GM04504 (cell line): ENCODE measurements at places on chromosomes 4 and X.
A peak's percentile ranks its signal among the peaks of the same experiment; 100 is the strongest.

GRCh38 chr4:151302432-151302831, 23.0 kb downstream of the SH3D19 start:
- no peak for DNase-seq

- no peak for DNase-seq
These were observed 276.4 kb downstream of the SPRY1 start for GRCh38 chr4:123672987-123673386.

GRCh38 chrX:145821898-145822571, 4.4 kb downstream of the SLITRK2 start:
- no peak for DNase-seq

GRCh38 chr4:24775032-24775605, 20.3 kb upstream of the SOD3 start:
- DNase-seq = no peak

- no peak for DNase-seq
These were observed 6.8 kb downstream of the PDS5A start for GRCh38 chr4:39970671-39971640.

GRCh38 chr4:108702960-108703359, 52.6 kb downstream of the OSTC start:
- no peak for DNase-seq

GRCh38 chrX:74800062-74800461, 125.2 kb downstream of the NEXMIF start:
- DNase-seq = no peak

DNA sequence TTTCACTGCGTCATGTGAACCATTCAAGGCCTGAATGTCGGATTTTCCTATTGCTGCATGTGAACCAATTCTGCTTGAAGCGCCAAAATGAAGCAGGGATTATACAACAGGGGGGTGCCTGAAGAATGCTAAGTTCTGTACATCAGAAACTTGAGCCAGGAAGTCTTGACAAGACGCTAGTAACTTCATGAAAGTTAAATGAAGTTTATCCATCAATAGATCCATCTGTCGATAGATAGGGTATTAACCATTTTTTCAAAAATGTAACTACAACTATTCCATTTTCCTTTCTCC, 590 bp upstream of the NAF1 start:
- DNase-seq = no peak

- DNase-seq = no peak
These were observed 617.9 kb downstream of the BCOR start for GRCh38 chrX:39479856-39480255.

GRCh38 chrX:15546745-15547144, 46.1 kb downstream of the BMX start:
- DNase-seq = no peak

GRCh38 chrX:56729152-56729850, at the start of gene NBDY:
Gene NBDY (plus strand): TSS chrX:56729243. CDS start chrX:56729354, 111 bp downstream.
- no peak for DNase-seq

DNA sequence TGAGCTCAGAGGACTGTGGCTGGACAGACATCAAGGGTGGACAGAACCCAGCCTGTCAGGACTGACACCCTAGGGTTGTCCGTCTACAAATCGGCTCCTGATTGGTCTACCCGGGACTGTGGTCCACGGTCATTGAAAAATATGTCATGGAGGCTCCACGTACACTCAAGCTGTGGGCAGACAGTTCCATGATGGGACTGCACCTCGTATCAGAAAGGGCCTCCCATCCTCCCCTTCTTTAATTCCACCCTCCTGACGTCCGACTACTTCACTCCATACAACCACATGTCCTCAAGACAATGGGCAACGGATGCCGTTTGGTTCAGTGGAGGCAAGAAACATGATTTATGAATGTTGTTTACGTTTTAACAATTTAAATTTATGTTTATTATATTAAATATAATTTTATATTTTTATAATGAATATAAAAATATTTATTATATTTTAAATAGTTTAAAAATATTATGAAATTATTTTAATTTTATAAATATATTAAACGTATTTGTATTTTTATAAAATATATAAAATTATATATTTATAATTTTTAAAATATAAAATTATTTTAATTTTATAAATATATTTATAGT, 58.0 kb upstream of the SHOX start:
- DNase-seq = no peak

DNA sequence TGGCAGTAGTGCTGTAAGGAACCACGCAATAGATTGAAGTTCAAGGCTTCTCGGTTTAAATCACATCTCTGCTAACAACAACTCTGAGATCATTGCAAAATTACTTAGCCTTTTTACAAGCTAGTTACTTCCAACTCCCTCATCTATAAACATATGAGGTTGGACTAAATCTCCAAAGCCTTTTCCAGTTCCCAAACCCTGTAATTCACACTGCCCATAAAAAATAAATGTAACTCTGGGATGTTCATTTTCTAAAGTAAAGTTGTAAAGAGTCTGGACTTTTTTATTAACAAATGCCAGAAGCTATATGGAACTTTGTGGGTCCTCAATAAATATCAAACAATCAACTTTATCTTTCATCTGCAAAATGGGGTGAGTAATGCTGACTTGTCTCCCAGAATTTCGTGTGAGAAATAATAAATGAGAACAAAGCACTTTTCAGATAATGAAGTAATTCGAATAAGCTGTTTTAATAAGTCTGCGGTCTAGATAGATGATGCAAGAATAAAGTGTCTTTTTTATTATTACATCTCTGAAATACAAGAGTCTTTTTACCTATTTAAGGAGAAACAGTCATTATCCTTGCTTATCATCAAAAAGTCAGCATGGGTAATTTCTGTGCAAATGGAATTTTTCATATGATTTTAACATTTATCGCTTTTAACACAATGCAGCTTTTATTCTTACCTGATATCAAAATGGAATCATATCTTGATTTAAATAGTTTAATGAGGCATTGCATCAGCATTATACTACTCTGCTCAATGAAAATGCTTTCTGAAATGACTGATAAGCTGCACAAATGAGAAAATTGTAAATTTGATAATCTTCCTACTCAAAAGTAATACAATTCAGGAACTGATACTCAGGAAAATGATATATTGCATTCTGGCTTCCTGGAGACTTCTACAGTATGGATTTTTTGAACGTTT, 252.6 kb downstream of the BANK1 start:
- DNase-seq = no peak

- DNase-seq = no peak
These were observed 355.0 kb upstream of the GATB start for GRCh38 chr4:152115794-152116193.

DNA sequence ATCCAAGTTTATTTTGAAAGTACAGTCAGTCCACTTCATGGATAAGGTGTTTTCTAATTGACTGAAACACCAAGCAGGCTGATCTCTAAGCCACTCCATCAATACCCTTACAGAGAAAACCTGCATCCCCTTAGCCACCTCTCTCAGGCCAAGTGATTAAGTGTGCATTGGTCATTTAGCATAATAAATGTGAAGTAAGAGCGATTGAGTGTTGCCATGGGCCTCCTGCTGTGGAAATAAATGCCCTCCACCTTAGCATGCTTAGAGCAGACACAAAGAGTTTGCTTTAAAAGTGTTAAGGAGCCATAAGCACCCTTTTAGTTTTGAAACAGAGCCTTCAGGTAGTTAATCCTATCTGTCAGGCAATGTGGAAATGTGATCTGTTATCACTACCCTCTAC, 386.5 kb downstream of the GPAT3 start:
- no peak for DNase-seq

- no peak for DNase-seq
These were observed 53.2 kb downstream of the MAGED4B start for GRCh38 chrX:52015794-52016193.

DNA sequence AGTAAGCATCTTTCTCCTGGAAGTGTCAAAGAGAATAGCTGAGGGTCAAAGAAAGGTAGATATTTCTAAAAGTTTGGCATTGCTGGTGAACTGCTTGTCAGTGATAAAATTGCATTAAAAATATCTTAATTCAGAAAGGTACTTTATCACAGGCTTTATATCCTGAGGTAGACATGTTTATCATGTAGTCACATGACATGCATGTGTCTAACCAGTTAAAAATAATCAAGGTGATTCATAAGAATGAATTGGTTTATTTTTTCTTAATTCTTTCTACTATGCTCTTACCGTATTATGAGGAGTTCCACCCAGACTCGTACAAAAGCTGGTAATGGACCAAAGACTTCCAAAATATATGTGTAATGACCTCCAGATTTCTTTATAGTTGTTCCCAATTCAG, 6.1 kb downstream of the SLC7A11 start:
- no peak for DNase-seq

- DNase-seq = no peak
These were observed 804.9 kb downstream of the RAB28 start for GRCh38 chr4:12679217-12679616.

DNA sequence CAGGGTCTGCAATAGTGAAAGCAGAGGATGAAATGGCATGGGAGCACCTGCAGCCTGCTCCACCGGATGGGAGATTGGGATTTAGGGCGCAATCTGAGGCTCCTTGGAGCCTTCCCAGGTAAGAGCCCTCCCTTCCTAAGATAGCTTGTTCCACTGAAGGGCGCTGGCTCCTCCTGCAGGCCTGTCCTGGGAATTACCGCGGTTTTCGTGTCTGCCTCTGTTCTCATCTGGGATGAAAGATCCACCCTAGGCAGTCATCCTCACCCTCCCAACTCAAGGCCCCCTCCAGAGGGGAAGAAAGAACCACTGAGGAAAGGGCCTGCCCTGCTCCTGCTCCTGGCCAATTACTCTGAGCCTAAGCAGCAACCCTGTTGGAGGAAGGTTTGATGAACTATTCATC, 547.5 kb downstream of the SMARCA1 start:
- no peak for DNase-seq

DNA sequence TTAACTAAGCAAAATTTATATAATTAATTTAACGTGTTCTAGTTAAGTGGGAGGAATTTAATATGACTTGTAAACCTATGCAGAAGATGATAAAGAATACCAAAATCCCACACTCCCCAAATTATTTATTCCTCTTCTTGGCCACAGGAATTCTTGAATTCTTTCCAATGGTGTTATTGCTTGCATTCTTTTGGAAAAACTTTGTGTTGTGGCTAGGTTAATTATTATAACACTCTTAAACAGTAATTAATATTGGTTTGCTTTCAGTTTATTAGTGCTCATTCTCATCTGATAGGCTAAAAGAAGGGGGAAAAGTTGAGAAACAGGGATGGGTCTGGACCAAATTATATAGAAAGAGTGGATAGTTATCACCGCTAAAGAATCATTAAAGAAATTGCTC, 141.5 kb upstream of the PABPC4L start:
- DNase-seq = no peak

- no peak for DNase-seq
These were observed 246.3 kb upstream of the GATB start for GRCh38 chr4:152007111-152007510.

DNA sequence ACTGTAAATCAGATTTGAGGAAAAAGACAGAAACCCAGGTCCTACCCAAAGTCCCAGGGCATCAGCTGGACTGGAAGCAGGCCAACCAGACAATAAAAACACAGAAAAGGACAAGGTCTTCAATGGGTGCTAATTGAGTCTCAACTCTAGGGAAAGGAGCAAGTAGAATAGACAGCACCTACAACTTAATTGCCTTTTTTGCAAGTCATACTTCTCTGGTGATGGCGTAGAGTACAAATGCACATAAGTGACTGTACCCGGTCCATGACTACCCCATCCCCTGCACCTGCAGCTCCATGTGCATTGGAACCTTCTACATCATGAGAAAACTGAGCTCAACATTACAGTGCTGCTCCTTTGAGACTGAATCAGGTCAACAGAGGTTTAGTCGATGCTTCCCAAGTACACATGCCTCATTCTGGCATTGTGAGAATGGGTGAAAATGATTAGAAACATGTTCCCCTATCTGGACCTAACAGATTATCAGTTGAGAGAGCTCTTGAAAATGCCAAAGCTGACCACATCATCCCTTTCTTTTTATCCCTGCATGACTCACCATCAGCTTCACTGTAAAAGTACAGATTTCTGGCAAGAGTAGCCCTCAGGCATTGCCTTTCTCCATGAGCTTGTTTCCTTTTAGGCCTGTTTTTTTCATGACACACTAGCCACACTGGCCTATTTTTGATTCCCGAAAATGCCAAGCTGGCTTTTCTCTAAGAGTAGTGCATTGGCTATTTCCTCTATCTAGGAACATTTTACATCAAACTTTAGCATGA, 298.3 kb downstream of the HS3ST1 start:
- no peak for DNase-seq

- no peak for DNase-seq
These were observed 96.8 kb downstream of the ARSJ start for GRCh38 chr4:113882668-113883067.

GRCh38 chrX:155577682-155578081, 35.1 kb downstream of the TMLHE start:
- DNase-seq = no peak

DNA sequence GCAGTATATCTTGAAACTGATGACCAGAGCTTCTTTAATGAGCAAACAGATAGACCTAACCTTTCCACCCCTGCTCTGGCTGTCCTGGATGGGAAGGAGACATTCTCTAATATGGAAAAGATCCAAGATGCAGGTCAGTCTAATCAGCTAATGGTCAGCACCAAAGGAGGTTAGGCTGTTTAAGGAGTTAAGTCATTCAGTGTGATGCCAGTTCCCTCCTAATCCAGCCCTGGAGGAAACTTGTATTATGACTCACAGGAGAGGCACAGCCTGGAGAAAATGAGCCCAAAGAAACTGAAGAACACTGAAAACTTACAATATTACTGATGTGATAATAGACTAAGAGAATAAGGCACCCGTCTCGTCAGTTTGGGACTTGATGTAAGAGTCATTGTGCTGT, 323.0 kb downstream of the HNRNPD start:
- no peak for DNase-seq

- DNase-seq = no peak
These were observed 284.4 kb downstream of the AFF2 start for GRCh38 chrX:148784856-148785255.

GRCh38 chrX:72121383-72121782, 10.3 kb downstream of the RTL5 start:
- DNase-seq = peak; percentile 58

DNA sequence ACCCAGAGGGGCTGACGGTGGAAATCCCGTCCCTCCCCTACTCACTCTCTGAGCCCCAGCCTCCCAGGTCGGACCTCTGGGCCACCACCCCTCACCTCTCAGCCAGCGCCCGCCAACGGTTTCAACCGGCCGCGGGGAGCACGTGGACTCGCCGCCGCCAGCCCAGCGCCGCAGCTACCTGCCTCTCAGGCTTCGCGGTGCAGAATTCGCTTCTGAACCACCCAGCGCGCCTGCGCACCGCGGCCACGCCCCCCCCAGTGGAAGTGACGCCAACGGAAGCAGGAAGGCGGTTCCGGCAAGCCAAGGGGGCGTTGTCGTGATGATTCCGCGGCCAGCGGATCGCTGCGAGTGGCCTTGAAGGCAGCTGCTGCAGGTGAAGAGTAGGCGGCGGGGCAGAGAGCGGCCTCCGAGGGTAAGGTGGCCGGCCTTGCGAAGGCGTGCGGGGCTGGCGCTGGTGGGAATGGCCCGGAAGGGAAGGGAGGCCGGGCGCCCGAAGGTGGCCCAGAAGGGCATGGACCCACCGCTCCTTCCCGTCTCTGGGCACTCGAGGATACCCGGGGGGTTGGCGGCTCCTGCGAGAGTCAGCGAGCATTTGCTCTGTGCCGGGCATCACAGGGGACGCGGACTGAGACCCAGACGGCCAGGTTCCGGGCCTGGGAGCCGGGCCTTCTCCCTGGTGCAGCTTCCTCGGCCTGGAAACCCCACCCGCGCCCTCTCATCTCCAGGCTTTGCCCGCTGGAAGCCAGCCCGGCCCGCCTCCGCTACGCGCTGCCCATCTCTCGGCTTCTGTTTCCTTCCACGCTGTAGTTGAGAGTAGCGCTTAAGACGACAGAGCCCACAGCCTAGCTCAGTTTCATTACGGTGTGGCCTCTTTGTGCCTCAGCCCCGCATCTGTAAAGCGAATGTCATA, at the start of the genes LYAR and ZBTB49:
Gene LYAR, minus strand, starts transcription at position 214 of the 910 bp plus-strand sequence. CDS start 6,412 bp downstream, outside the sequence.
Gene ZBTB49, plus strand, starts transcription at position 311 of the 910 bp plus-strand sequence. CDS start 9,695 bp downstream, outside the sequence.
- peak; percentile 73 for DNase-seq

- no peak for DNase-seq
These were observed 588.0 kb downstream of the CCSER1 start for GRCh38 chr4:90715242-90715641.
